ENCODE measurements at places on chromosomes 3 and 15.

GRCh38 chr3:147410526-147411237, 1.5 kb downstream of the ZIC1 start:
- DNase-seq, result no peak

DNA sequence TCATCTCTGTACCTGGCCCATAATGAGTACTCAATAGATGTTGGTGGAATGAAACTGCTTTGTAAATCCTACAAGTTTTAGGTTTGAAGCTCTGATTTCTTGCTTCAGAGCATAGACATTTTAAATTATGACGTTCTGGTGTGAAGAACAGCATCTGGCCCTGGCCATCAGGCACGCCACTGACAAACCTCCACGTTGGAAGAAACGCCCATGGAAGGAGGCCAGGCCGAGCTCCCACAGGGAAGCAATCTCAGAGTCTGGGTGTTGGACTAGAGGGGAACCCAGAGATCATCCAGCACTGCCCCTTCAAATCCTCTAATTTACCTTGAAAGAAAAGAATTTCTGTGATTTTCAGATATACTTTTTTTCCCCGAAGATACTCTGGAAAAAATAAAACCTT, 328.1 kb upstream of the RGMA start:
- no peak for DNase-seq

GRCh38 chr3:178103140-178103539, 433.1 kb upstream of the KCNMB2 start:
- DNase-seq, result no peak

GRCh38 chr3:63654931-63655330, 2.5 kb downstream of the SNTN start:
- DNase-seq, result no peak

DNA sequence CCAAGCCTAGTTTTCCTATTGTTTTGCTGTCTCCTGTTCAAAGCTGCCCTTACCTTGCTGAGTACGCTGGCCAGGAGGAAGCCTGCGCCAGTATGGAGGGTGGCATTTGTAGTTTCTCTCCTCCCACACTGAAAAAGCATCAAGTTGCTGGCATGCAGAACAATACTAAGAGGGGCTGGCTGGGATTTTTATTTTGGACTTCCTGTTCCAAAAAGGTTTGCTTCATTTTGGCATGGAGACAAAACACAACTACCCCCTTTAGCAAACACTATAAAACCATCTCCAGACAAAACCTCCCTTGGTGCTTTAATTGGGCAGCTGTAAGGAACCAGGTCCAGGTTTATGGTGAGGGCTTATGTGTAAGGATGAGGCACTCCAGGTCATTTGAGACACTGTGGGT, 457.6 kb downstream of the PDCD6IP start:
- DNase-seq, result no peak

- no peak for DNase-seq
These were observed 3.1 kb upstream of the CDV3 start for GRCh38 chr3:133570139-133570936.

- DNase-seq, result no peak
These were observed 117.4 kb upstream of the LINGO1 start for GRCh38 chr15:77749998-77750540.

GRCh38 chr3:88632226-88632625, 475.2 kb upstream of the EPHA3 start:
- no peak for DNase-seq

GRCh38 chr3:85670634-85671205, 711.9 kb downstream of the CADM2 start:
- DNase-seq, result no peak

GRCh38 chr15:53831907-53832770, 72.7 kb upstream of the WDR72 start:
- DNase-seq, result no peak

- DNase-seq, result no peak
These were observed 72.7 kb downstream of the DZIP3 start for GRCh38 chr3:108662142-108662738.

GRCh38 chr15:62109982-62110851, 43.4 kb downstream of the C2CD4A start:
- DNase-seq, result no peak

DNA sequence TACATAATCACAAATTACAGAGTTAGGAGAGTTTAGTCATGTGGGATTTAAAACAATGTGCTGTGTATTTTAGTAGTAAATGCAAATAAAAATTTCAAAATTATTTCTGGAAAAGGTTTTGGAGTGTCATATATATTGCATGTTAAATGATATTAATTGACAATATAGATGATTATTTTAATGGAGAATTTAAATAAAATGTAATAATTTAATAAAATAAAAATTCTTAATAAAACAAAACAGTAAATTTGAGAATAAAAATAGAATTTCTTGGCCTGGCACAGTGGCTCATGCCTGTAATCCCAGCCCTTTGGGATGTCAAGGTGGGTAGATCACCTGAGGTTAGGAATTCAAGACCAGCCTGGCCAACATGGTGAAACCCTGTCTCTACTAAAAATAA, 1442.8 kb upstream of the ALCAM start:
- DNase-seq, result no peak
